ENCODE measurements at places on chromosomes 1 and 21.
A peak's percentile ranks its signal among the peaks of the same experiment; 100 is the strongest.

DNA sequence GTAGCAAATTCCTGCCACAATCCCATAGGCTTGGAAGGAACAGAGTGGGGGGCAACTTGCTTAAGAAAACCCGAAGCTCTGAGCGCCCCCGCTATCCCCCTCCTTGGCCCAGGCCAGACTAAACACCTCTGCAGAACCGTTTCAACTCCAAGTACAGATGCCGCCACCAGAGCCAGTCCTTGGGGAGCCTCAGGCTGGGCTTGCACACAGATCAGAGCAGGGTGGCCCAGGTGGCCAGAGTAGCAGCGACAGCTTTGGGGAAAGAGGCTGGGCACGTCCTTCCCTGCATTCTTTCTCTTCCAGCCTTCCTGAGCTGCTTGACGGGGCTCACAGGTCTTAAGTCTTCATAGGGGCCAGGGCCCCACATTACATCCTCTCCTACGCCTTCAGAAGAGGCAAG, 181.6 kb upstream of the ZC3H12A start:
- no peak for DNase-seq

- peak; percentile 69 for DNase-seq
Observed at GRCh38 chr1:112457241-112457640, 51.5 kb upstream of the WNT2B start.

GRCh38 chr1:6485168-6486101, 6.0 kb downstream of the PLEKHG5 start:
- no peak for DNase-seq

DNA sequence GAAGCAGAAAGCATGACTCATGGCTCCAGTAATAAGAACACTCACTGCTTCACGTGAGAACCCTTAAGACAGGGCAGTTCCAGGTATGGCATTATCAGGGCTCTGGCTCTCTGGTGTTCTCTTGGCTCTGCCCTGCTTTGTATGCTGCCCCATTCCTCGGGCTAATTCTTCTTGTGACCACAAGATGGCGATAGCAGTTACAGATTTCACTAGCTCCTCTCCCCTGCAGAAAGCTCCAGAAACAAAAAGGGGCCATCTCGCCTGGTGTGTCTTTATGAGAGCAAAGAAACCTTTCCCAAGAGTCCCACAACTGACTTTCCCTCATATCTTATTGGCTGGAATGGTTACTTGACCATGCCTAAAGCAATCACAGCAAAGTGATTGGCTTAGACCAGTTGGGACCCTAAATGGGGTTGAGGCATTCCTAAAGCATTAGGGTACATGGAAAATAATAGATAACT, 60.1 kb downstream of the F3 start:
- DNase-seq: peak; percentile 68

GRCh38 chr21:32340863-32341848, 42.5 kb downstream of the MRAP start:
- DNase-seq: no peak

- DNase-seq: no peak
Observed at GRCh38 chr1:27176954-27177353, 22.0 kb upstream of the SLC9A1 start.

GRCh38 chr1:185663332-185663731, 70.9 kb upstream of the HMCN1 start:
- no peak for DNase-seq

- DNase-seq: peak; percentile 85
Observed at GRCh38 chr1:78715181-78715661, 65.6 kb downstream of the IFI44 start.

DNA sequence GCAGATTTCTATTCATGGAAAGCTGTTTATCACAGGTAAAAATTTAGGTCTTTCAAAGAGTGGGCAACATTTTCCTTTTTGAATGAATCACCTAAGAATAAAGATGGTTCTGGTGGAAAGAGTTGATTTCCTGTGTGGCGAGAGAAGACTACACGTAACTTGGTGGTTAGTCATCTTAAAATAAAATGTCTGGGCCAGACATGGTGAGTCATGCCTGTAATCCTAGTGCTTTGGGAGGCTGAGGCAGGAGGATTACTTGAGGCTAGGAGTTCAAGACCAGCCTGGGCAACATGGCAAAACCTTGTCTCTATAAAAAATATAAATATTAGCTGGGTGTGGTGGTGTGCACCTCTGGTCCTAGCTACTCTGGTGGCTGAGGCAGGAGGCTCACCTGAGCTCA, 65.7 kb downstream of the DISP1 start:
- DNase-seq: peak; percentile 67

- DNase-seq: no peak
Observed at GRCh38 chr1:37439349-37439995, 34.9 kb upstream of the ZC3H12A start.

DNA sequence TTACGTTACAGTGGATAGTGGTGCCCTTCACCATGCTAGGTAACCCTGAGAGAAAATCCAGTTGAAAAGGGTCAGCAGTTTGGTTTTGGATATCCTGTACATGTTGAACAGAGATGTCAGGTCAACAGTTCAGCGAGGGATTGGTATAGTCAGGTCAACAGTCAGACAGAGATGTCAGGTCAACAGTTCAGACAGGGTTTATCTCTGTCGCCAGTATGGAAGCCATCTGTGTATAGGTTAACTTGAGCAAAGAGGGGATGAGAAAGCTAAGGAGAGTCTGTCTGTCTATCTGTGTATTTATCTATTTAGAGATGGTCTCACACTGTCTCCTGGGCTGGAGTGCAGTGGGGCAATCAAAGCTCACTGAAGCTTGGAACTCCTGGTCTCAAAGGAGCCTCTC, 17.7 kb downstream of the DHDDS start:
- no peak for DNase-seq

- DNase-seq: peak; percentile 68
Observed at GRCh38 chr1:43267291-43267805, 2.4 kb upstream of the TMEM125 start.

GRCh38 chr1:23545851-23546250, 13.4 kb downstream of the ID3 start:
- DNase-seq: no peak

DNA sequence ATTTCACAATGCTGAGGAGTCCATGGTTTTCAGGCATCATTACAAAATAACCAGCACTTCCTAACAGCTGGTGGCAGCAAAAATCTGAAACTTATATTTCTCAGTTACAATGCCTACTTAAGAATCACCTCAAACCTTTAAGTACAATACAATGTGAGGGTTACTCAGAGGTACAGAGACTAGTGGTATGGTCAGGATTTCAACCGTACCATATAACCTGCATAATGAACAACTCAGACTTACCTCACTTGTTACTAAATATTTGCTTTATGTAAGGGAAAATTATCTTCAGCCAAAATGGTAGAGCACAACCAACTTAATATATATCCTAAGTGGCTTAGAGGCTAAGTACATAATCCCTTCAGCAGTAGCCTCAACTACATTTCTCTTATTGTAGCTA, 344.5 kb downstream of the SMYD3 start:
- DNase-seq: no peak

DNA sequence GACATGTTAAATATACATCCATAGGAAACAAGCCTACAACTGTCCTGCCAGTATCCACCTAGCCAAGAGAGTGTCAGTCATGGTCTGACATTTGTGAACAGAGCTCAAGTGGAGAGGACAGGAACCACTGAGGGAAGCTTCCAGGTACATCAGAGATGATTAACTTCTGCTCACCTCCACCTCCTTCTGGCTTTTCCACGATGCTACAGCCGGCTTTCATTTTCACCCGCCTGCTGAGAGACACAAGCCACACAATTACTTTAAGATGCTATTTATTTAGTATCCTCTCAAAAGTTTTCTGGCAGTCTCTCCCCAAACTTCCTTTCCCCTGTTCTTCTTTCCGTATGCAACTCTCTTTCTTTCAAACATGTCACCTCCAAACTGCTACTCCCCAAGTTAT, 2.1 kb downstream of the ETV3 start:
- DNase-seq: no peak

DNA sequence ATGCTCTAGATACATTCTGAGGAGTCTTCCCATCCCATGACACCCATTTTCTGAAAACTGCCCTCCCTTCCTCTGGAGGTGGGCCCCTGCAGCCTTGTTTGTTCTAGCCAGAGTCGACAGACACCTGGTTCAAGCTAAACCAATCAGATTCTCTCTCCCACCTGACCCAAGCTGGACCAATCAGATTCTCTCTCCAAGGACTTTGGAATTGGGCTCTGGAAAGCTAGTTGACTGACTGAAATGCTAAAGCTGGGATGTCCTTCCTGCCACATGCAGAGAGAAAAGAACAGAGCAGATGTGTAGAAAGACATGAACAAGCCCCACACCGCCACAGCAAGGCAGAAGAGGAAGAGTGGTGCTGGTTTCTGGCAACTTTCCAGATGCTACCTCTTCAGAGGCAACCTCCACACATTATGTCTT, 24.6 kb downstream of the ASAP3 start:
- no peak for DNase-seq

DNA sequence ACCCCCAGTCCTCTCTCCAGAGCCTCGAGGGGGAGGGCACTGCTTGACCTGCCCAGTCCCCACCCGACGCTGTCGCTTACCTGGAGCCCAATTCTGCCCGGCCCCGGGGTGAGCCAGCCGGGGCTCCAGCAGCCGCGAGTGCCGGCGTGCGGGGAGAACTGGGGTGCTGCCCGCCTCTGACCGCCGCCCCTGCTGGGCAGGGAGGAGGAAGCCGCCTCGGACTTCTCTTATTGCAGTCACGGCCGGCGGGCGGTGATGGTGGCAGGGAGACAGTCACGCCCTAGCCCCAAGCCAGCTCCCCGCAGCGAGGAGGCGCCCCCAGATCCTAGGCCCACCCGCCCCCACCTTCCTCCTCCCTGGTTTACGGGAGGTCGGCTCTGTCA, at the start of gene FGR:
Gene FGR (minus strand): TSS at position 201 of the 383 bp plus-strand sequence. CDS start 11,269 bp downstream, outside the sequence.
- no peak for DNase-seq

DNA sequence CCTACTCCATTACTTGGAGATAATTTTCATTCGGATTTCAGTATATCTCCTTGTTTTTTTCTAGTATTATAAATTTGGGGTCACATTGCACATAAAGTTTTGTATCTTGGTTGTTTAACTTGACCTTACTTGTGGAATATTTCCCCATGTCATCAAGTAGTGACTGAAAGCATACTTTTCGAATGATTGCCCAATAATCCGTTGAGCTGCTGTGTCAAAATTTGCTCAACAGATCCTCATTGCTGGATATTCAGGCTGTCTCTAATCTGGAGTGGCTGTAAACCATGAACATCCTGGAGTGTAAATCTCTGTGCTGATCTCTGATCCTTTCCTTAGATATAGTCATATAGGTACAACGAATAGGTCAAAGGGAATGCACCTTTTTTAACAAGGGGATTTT, 4.9 kb downstream of the NIPAL3 start:
- no peak for DNase-seq

DNA sequence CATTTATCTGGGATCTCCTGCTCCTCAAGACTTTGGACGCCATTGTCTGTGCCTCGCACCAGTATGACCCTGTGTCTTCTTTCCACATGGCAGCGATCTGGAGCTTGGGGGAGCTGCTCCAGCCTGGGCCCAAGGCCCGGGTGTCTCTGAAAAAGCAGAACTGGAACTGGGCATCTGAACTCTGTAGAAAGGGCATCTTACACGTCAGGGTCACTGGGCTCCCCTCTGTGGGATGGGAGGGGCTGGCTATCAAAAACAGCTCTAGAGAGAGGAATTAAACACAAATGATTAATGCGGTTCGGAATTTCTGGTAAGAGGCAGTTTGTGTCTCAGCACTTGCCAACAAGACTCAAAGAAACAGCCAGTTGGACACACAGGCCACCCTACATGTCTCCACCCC, 16.1 kb downstream of the FCRL1 start:
- DNase-seq: no peak

GRCh38 chr21:44801468-44802395, at the start of gene UBE2G2:
Gene UBE2G2 (minus strand): TSS chr21:44801820. CDS start chr21:44801748, 72 bp downstream.
- DNase-seq: peak; percentile 73

- no peak for DNase-seq
Observed at GRCh38 chr1:36177589-36178431, 21.9 kb downstream of the MAP7D1 start.

GRCh38 chr1:37630426-37631028, 4.2 kb downstream of the RSPO1 start:
- no peak for DNase-seq

- no peak for DNase-seq
Observed at GRCh38 chr1:53591924-53592323, 132.7 kb downstream of the DMRTB1 start.

DNA sequence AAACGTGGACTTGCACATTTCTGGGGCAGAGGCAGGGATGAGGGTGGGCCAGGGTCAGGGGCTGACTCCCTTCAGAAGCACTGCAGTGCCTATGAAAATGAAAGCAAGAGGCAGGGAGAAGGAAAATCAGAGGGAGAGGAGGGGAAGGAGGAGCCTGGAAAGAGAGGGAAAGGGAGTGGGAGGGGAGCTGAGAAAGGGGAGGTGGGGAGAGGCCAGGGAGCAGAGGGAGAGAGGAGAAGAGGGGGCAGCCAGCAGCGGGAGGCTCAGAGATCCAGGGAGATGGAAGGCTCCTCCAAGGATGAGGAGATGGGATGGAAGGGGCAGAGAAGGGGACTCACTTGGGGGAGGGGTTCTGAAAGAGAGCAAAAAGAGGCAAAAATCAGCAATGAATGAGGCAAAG, 96.3 kb upstream of the KLHDC7A start:
- DNase-seq: no peak

- DNase-seq: peak; percentile 33
Observed at GRCh38 chr1:24411963-24412362, 1.6 kb downstream of the STPG1 start.

DNA sequence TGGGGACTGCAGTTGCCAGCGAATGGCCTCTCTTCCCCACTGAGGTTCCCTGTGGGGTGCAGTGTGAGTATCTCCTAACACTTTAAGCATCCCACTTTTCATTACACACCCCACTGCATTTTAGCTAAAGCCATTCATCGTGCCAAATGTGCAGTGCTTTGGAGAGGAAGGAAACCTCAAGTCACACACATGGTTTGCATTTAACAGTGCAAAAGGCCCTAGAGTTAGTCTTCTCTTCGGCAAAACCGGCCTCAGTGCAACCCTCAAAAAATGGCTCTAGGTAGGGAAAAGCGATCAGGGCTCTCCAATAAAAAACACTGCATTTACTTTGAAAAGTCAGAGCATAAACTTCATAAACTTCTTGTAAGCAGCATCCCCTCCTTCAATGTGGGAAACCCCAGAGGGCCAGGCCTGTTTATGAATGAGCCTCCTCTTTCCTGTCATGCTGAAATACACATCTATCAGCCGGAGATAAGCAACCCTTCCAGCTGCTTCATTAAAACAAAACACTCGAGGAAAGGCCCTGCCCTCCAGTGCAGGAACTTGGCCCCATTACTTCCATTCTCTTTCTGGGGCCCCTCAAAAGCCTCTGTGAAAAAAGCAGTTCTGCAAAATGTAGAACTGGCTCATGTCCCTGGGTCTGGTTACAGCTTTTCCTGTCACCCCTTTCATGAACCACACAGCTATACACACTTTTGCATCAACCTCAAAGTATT, 184.0 kb downstream of the CDC7 start:
- DNase-seq: peak; percentile 71

- DNase-seq: no peak
Observed at GRCh38 chr1:192402571-192402970, 85.8 kb downstream of the RGS21 start.
